Non-pigmented ciliary epithelial cell (primary cell): ENCODE measurements at places on chromosomes 1 and 21.

GRCh38 chr21:43274022-43274945 lies 105.5 kb downstream of the CRYAA start:
- DNase-seq, result no peak

GRCh38 chr1:11796036-11796828 lies 9.5 kb downstream of the MTHFR start:
- no peak for DNase-seq

- DNase-seq, result no peak
Observed at GRCh38 chr1:161866241-161866640, 100.1 kb downstream of the ATF6 start.

DNA sequence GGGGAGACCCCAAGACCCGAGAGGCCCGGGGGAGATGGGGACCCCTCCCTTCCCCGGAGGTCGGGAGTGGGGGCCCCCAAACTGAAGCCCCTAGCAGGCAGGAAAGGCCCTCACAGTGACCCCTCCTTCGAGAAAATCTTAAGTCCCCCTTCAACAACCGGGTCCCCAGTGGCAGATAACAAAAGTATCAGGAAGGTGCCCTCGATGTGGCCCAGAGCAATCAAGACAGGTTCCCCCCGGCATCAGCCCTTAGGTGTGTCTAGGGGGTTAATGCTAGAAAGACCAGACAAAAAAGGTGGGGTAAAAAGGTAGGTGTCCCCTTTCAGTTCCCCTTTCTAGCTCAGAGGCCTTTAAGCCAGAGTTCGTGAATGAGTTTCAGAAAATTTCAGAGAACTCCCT lies 282 bp upstream of the ECE1 start:
- no peak for DNase-seq

GRCh38 chr1:184187097-184187496 lies 135.6 kb downstream of the TSEN15 start:
- DNase-seq, result no peak

DNA sequence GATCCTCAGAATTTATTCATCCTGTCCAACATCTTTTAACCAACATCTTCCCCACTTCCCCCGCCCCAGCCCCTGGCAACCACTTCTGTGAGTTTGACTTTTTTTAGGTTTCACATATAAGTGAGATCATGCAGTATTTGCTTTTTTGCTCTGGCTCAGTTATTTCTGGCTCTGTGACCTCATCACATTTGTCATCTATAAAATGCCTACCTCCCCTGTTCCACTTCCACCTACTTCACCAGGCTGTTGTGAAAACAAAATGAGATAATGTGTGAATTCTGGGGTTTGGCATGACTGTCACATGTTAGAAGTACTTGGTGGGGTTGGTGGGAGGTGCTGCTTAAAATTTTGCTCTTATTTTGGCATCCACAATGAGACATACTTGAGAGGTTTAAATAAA lies 18.4 kb downstream of the HHAT start:
- DNase-seq, result no peak

- no peak for DNase-seq
Observed at GRCh38 chr1:11735854-11736745, at the start of gene AGTRAP. AGTRAP (plus strand) TSS chr1:11736136; CDS start chr1:11736209, 73 bp downstream.

DNA sequence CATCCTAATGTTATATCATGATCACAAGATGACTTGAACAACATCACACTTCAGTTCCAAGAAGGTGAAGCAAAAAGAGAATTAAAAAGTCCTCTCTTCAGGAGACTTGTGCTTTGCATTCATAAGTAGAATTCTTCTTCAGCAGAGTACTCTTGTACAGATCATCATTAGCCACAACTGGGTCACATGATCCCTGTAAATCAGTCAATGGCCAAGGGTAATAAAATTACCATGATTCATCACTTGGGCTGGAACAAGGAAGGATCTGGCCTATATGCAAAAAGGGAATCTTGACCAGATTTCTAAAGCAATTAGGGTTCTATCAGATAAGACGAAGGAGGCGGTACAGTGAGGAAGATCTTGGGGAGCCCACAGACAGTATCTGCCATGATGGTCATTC lies 458.0 kb upstream of the DEPDC1 start:
- DNase-seq, result no peak

DNA sequence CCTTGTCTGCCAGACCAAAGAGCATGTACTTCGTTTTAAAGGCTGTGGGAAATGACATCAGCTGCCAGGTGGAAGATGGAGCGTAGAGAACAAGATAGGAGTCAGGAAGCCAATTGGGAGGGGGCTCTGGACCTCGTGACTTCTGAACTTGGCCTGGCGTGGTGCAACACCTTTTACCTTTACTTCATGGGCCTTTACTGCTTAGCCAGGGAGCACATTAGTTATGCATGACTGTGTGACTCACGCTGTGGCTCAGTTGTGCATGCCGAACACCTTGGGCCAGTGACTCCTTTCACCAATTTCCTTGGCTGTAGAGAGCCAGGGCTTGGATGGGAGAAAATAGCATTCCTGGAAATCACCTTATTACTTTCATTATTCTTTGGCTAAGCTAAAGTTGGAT lies 7.2 kb downstream of the XCL1 start:
- DNase-seq, result no peak

- DNase-seq, result no peak
Observed at GRCh38 chr1:30706528-30706927, 16.9 kb downstream of the MATN1 start.

DNA sequence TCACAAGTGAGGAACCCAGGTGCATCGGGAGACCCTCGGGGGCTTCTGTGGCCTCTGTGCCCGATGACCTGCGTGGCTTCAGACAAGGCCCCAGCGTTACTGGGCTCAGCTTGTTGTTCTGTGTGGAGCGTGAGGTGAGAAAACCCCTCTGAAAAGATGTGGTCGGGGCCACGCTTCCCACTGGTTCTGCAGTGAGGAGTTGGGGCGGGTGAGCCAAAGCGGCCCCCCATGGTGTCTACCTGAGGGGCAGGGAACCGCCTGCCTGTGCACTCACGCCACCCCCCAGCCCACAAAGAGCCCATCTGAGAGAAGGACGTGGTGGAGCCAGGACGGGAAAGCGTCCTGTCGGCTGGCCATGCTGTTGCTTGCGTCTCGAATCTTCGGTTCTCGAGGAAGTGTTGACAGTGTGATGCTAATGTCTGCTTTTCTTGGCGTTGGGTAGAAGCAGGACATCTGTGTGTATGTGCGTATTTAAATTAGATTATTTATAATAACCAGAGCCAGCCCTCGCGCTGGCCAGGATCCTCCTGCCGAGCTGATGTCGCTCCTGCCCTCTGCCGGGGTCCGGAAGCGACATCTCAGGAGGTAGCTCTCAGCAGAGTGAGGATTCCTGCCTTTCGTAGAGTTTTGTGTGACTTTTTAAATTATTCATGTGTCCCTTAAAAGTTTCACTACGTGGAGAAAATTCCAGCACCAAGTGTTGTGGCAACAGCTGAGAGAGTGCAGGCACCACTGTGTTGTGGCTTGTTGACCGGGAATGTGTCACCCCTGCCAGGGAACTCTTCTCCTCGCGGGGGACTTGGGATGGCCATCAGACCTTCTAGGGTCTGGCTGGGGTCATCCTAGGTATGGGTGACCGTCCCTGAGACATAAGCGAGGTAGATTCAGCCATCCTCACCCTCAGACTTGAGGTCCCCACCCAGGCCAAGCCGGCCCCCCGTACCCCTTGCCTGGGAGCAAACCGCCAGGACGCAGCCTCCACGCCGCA lies 15.3 kb downstream of the TMEM201 start:
- DNase-seq, result no peak

DNA sequence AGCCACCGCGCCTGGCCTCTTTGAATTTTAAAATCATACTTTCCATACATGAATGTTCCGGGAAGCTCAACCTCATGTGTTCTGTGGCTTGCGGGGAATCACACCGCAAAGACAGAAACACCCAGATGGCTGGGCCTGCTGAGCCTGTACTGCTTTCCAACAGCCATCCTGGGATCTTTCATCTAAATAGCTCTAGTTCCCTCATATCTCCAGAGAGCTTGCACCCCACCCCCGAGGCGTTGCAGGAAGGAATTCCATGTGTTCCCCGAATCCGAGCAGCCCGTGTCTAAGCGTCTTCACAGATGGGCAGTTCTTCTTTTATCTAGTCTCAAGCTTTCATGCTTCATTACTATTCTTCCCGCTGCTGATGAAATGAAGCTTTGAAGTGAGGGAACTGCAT lies 66.4 kb downstream of the IGSF21 start:
- no peak for DNase-seq

DNA sequence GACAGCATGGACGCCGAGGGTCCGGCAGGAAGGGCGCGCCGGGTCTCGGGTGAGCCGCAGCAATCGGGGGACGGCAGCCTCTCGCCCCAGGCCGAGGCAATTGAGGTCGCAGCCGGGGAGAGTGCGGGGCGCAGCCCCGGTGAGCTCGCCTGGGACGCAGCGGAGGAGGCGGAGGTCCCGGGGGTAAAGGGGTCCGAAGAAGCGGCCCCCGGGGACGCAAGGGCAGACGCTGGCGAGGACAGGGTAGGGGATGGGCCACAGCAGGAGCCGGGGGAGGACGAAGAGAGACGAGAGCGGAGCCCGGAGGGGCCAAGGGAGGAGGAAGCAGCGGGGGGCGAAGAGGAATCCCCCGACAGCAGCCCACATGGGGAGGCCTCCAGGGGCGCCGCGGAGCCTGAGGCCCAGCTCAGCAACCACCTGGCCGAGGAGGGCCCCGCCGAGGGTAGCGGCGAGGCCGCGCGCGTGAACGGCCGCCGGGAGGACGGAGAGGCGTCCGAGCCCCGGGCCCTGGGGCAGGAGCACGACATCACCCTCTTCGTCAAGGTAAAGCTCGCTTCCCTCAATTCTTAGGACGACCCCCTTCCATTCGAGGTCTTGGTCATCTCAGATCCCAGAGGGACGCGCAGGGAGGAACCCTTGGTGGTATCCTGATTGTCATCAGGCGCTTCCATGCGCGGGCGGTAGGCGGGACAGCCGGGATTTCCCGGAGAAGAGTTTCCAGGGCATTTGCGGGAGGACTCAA lies 1.6 kb downstream of the CLIC6 start:
- no peak for DNase-seq

DNA sequence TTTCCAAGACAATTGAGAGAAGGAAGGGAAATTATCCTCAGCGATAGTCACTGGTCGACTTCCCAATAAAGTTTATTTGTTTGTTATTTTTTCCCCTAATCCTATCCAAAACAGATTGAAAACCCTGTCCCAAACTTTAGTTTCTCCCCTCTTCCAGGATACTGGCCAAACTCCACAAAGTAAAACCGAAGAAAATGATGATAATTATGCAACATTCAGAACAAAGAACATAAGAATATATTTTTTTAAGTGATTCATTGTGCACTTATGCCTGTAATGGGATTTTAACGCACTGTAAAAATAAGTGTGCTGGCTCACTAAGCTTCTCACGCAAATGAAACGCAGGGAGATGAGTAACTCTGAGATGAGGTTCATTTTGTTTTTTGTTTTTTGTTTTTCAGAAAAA lies 6.0 kb downstream of the GLIS1 start:
- DNase-seq, result peak; percentile 83

- DNase-seq, result no peak
Observed at GRCh38 chr1:38013227-38013622, 691 bp downstream of the UTP11 start.

GRCh38 chr1:30619619-30620018 lies 103.8 kb downstream of the MATN1 start:
- no peak for DNase-seq

DNA sequence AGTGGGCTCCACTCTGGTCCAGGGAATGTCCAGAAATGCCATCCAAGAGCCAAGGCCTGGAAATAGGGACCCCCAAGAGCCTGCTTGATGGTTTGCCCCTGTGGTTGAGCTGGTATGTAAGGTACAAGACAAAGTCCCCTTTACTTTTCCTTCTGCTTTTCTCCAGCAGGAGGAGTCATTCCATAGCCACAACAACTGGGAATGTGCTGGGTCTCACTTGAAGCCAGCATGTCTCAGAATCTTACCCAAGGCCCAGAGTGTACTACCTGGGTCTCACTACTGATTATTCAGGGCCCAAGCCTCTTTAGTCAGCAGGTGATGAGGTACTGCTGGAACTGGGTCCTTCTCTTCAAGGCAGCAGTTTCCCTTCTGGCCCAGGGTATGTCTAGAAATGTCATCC lies 62.1 kb upstream of the CD55 start:
- DNase-seq, result no peak

DNA sequence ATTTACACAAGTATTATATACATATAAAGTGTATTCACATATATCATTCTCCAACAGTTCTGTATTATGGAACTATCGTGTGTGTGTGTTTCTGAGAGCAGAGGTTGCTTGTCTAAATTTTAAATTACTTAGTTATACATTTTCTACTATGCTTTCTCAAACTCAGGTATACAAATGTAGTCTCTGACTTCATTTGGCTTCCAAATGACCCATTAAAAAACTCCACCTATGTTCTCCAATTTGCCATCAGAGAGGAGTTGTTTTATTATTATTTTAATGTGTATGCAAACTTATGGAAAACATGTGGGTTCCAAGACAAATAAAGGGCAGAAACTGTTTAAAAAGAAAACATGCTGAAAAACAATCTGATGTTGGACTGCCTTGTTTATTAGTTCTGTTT lies 131.8 kb downstream of the ACBD6 start:
- DNase-seq, result no peak

GRCh38 chr1:97046765-97047420 lies 325.3 kb downstream of the PTBP2 start:
- DNase-seq, result no peak

- peak; percentile 20 for DNase-seq
Observed at GRCh38 chr1:74689621-74690363, 16.2 kb upstream of the ERICH3 start.

DNA sequence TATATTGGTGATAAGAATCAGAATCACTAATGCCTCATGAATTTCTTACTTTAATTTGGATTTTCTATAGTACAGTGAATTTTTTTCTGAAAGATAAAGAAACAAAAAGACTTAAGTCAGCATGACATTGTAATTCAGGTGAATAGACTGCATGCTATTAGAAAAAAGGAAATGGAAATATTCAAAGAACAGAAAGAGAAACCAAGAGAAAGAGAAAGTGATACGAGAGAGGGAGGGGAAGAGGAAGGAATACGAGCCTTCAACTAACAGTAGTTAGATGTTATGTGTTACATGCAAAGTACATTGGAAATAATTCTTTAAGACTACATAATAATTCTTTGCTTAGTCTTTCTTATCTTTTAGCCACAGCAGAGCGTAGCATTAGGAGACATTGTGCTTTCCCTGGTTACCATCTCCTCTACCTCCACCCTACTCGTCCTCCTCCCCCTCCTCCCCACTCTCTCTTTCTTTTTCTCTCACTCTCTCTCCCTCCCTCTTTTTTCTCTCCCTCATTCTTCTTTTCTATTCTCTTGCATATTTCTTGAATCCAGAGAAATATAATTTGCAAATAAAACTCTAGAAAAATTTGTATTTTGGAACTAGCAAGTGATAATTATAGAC lies 46.4 kb upstream of the ADGRL4 start:
- DNase-seq, result no peak

- no peak for DNase-seq
Observed at GRCh38 chr1:40625076-40625475, 40.4 kb downstream of the RIMS3 start.

GRCh38 chr1:101382135-101382534 lies 145.3 kb downstream of the S1PR1 start:
- no peak for DNase-seq

- no peak for DNase-seq
Observed at GRCh38 chr1:176118985-176119384, 88.1 kb downstream of the COP1 start.
